Activated naive CD8-positive, alpha-beta T cell treated with anti-CD3 and anti-CD28 coated beads, Interleukin-2, amount 50 U/mL, for 24 hours (primary cell): ENCODE measurements at places on chromosomes 16 and 17.

DNA sequence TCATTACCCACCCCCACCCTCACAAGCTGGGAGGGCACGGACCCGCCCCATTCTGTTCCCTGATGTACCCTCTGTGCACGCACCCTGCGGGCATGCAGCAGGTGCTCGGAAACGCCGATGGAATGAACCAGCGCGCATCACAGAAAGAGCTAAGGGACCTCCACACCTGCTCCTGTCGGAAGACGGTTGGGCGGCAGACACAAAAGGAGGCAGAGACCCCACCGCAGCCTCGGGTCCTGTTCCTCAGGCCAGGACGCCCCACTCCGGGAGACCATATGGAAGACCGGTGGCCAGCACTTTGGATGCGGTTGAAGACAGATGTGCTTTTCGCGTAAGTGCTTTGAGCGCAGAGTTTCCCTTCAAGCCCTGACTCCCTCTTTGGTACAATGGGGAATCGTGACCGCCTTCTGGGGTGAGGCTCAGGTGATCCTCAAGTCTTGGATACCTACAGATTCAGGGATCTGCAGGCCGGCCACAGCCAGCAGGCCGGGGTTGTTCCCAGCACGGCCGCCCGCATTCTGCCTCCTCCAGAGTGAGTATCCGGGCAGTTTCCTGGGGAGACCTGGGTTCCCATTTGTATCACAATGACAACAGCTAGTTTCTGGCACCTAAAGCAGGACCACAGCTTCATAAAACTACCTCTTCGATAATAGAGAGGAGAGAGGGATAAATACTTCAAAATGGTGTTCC lies 123.1 kb downstream of the FOXL1 start:
- DNase-seq: no peak

DNA sequence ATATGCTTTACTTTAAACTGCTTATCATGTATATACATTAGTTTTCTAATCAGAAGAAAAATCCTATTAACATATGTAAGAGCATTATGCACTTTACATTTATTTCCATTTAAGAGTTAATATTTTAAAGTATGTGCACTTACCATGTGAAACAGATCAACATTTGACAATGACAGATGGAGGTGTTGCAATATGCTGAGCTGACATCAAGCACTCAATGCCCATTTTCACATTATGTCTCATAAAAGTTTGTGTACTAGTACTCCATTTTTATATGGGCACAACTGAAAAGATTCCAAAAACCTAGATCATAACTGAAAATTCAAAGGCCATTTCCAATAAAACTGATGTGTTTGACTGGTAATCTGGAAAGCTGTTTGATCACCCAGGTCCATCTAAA lies 420.9 kb upstream of the SOX9 start:
- no peak for DNase-seq

DNA sequence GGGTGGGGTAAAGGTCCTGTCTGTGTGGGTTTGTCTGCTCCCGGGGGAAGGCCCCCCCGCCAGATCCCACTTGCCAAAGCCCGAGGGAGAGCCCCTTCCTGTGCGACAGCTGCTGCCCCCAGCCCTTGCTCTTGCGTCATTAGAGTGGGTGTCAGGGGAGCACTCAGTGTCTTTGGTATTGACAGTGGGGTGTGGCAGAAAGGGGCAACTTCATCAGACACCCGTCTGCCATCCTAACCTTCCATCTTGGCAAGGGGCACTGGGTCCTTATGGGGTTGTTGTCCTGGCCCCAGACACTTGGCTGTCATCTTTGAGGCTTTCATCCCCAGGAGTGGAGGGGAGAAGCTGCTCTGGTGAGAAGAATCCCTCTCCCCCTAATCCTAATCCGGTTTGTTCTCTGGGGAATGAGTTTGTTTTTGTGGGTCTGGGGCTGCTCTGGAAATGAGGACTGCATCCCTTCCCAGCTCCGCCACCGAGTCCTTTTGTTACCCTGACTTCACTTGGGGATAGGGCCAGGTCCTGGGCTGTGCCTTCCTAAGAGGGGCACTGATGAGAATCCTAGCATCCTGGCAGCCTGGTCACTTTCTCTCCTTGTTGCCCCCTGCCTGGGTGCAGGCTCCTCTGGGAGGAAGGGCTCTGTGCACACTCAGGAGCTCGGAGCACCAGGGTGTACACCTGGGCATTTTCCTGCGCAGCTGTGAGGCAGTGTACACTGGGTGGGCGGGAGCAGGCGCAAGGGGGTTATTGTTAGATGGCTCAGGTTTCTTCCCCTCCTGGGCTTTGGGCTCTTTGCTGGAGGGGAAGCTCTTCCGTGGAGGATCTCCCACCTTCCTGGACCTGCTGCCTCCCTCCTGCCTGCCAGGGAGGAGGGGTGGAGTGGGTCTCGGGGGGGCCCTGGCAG lies 21.1 kb downstream of the GJD3 start:
- peak; percentile 41 for DNase-seq

GRCh38 chr17:78125976-78126894 lies 2.3 kb downstream of the TMC6 start:
- DNase-seq: no peak
